Pancreas (tissue), 10 donors: ENCODE measurements at places on chromosomes 5 and 9. TPM values are rescaled to one million over a fixed set of nuclear protein-coding genes. Genes with fewer than 3 reads are reported as not detected.

- H3K4me3 ChIP-seq, result no peak overlapping the region
- DNase-seq, result no peak
- no peaks in the 10 kb centered on the region for H3K27me3 ChIP-seq
- no peak overlapping the region for H3K27ac ChIP-seq
- peaks cover 3% of the 10 kb centered on the region for H3K36me3 ChIP-seq
- no peaks in the 10 kb centered on the region for H3K4me1 ChIP-seq
Measured at GRCh38 chr9:97900103-97900737, 22.1 kb downstream of the TRMO start.

Gene SLC25A46
- 18.3 TPM for total RNA-seq

GRCh38 chr9:70639853-70640814 is 225.7 kb upstream of the KLF9 start:
- DNase-seq, result no peak
- no peak overlapping the region for H3K27ac ChIP-seq
- no peaks in the 10 kb centered on the region for H3K4me1 ChIP-seq
- no peak overlapping the region for H3K4me3 ChIP-seq
- H3K27me3 ChIP-seq, result no peaks in the 10 kb centered on the region

Gene NAIP
- 3.2 TPM for total RNA-seq

Gene TMEM174
- total RNA-seq, result not detected

- H3K27me3 ChIP-seq, result no peaks in the 10 kb centered on the region
- H3K27ac ChIP-seq, result no peak overlapping the region
- no peak for DNase-seq
- H3K36me3 ChIP-seq, result no peaks in the 10 kb centered on the region
Measured at GRCh38 chr9:100108559-100108958, 9.5 kb downstream of the INVS start.

Gene DIRAS2
- total RNA-seq, result 1.3 TPM

GRCh38 chr5:104178829-104179456 is 616.4 kb upstream of the NUDT12 start:
- H3K36me3 ChIP-seq, result no peaks in the 10 kb centered on the region
- no peaks in the 10 kb centered on the region for H3K27me3 ChIP-seq
- H3K27ac ChIP-seq, result no peak overlapping the region
- peak; percentile 23 for DNase-seq
- H3K4me3 ChIP-seq, result no peak overlapping the region
- no peaks in the 10 kb centered on the region for H3K4me1 ChIP-seq

DNA sequence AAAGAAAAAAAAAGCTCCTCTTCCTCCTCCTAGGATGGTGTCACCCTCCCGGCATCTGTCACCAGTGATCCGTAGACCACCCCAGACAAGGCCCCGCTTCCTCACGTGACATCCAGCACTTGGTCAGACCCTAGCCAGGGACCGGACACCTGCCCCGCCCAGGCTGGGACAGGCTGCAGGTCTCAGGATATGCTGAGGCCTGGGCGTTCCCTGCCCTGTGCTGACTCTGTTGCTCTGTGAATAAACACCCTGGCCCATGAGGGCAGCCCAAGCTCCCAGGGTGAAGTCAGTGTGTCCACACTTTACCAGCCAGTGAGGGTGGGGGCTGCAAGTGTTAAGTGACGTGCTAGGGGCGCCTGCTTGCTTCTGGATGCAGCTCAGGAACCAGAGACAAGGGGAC is 5.6 kb downstream of the EDF1 start:
- H3K4me1 ChIP-seq, result peaks cover 31% of the 10 kb centered on the region
- H3K27me3 ChIP-seq, result no peaks in the 10 kb centered on the region
- peaks cover 33% of the 10 kb centered on the region for H3K36me3 ChIP-seq

- DNase-seq, result no peak
- H3K4me3 ChIP-seq, result no peak overlapping the region
- H3K4me1 ChIP-seq, result no peaks in the 10 kb centered on the region
- H3K27ac ChIP-seq, result no peak overlapping the region
- peaks cover 12% of the 10 kb centered on the region for H3K36me3 ChIP-seq
Measured at GRCh38 chr5:1062761-1063568, 48.9 kb downstream of the SLC12A7 start.

DNA sequence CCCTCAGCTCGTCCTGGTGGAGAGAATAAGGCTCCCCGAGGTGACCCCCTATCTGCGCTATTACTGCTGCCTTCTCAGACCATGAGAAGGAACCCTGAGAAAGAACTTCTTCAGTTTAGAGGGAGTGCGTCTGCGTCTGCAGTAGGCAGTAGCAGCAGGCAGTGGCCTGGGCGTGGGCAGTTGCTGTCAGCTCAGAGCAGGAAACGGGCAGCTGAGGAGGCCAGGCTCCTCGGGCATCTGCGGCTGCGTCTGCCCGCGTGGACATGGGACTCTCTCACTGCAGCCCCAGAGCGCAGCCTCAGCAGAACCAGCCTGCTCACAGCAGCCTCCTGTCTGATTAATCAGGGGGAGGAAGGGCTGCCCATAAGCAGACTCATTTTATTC is 49.8 kb upstream of the FCN1 start:
- H3K27ac ChIP-seq, result no peak overlapping the region
- no peaks in the 10 kb centered on the region for H3K36me3 ChIP-seq
- H3K27me3 ChIP-seq, result no peaks in the 10 kb centered on the region

Gene SGTB
- total RNA-seq, result 3.2 TPM

Gene ISOC1
- total RNA-seq, result 9.1 TPM

- peaks cover 11% of the 10 kb centered on the region for H3K4me1 ChIP-seq
- no peak overlapping the region for H3K27ac ChIP-seq
- no peak for DNase-seq
- H3K36me3 ChIP-seq, result no peaks in the 10 kb centered on the region
Measured at GRCh38 chr9:38073882-38074281, 4.9 kb upstream of the SHB start.

Gene CSF1R
- 10.4 TPM for total RNA-seq

Gene ZNF354B
- total RNA-seq, result 4.4 TPM

GRCh38 chr5:133680830-133681565 is 68.7 kb upstream of the FSTL4 start:
- H3K27me3 ChIP-seq, result no peaks in the 10 kb centered on the region
- no peaks in the 10 kb centered on the region for H3K4me1 ChIP-seq
- H3K4me3 ChIP-seq, result no peak overlapping the region
- H3K27ac ChIP-seq, result no peak overlapping the region
- H3K36me3 ChIP-seq, result no peaks in the 10 kb centered on the region

DNA sequence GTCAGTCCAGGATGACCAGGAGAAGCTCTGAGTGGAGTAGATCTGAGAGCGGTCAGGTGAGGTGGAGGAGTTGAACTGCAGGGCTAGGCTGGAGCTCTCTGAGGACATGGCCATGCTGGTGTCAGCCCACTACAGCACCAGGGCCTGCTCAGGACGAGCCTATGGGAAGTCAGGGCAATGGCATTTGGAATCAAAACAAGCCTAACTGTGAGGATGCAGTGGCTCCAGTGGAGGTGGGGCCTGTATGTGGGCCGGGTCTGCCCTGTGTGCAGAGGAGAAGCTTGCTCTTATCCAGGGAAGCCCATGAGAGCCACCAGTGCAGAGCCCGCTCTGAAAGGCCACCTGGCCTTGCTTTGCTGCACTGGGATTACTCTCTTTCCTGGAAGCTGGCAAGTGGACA is 11.1 kb downstream of the CXCL14 start:
- H3K36me3 ChIP-seq, result no peaks in the 10 kb centered on the region
- no peak overlapping the region for H3K27ac ChIP-seq
- no peak overlapping the region for H3K4me3 ChIP-seq
- H3K27me3 ChIP-seq, result no peaks in the 10 kb centered on the region

GRCh38 chr5:14101922-14102321 is 41.2 kb upstream of the TRIO start:
- H3K36me3 ChIP-seq, result no peaks in the 10 kb centered on the region
- no peak overlapping the region for H3K4me3 ChIP-seq
- no peak overlapping the region for H3K27ac ChIP-seq
- H3K4me1 ChIP-seq, result no peaks in the 10 kb centered on the region
- H3K27me3 ChIP-seq, result no peaks in the 10 kb centered on the region

Gene FRMD3
- total RNA-seq, result 0.87 TPM

- H3K36me3 ChIP-seq, result no peaks in the 10 kb centered on the region
- H3K4me1 ChIP-seq, result no peaks in the 10 kb centered on the region
- H3K27ac ChIP-seq, result no peak overlapping the region
- no peak for DNase-seq
- no peak overlapping the region for H3K4me3 ChIP-seq
Measured at GRCh38 chr9:89822996-89823395, 218.2 kb downstream of the GADD45G start.

GRCh38 chr5:1801222-1801966 is at the start of gene NDUFS6:
TSS of gene NDUFS6 (plus strand) at chr5:1801407. CDS start at chr5:1801418, 11 bp downstream.
- no peaks in the 10 kb centered on the region for H3K27me3 ChIP-seq
- H3K36me3 ChIP-seq, result no peaks in the 10 kb centered on the region
- H3K4me1 ChIP-seq, result no peaks in the 10 kb centered on the region
- H3K4me3 ChIP-seq, result peak within 1 kb of the TSS; percentile 91
- DNase-seq, result peak; percentile 84

- DNase-seq, result no peak
- no peak overlapping the region for H3K4me3 ChIP-seq
- H3K27me3 ChIP-seq, result no peaks in the 10 kb centered on the region
- H3K36me3 ChIP-seq, result no peaks in the 10 kb centered on the region
Measured at GRCh38 chr9:69757996-69758675, 1.7 kb downstream of the PTAR1 start.

Gene IL33
- total RNA-seq, result 2.2 TPM

DNA sequence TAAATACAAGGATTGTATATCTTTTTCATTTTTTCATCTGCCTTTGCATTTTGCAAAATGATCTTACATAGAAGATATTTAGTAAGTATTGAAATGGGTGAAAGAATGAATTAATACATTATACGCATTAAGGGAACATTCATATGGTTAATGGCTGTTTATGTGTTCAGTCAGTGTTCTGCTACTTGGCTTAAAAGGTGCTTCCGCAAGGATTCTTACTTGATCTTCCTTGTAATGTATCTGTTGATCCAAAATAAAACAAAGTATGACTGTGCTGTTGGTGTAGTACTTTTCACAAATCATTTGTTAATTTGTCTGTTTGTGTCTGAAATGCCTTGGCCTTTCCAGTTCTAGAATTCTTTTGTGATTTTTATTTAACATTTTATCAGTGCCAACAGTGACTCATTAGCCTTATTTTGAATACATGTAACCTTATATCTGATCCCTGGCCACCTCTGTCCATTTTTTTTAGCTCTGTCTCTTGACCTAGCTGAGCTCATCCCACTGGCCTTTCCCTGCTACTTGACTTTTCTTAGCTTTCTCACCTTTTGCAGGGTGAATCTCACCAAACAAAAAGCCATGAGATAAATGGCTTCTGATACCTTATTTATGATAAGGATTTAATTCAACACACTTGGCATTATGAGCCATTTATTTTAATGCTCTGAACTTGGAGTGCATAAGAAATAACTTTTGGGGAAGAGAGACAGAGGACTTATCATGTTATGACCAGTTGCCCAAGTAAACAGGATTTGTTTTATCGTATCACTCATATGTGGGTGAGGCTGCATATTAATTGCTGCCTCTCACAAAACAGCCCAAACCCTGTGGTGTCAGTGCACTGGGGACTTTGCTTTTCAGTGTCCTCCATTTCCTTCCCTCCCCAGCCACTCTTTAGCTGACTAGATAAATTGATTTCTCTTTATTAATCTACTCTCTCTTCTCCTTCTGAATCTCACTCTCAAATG is 340.3 kb downstream of the KDM4C start:
- H3K4me1 ChIP-seq, result no peaks in the 10 kb centered on the region
- no peak overlapping the region for H3K4me3 ChIP-seq
- H3K36me3 ChIP-seq, result no peaks in the 10 kb centered on the region
- H3K27ac ChIP-seq, result no peak overlapping the region

Gene FOXD4L4
- not detected for total RNA-seq

DNA sequence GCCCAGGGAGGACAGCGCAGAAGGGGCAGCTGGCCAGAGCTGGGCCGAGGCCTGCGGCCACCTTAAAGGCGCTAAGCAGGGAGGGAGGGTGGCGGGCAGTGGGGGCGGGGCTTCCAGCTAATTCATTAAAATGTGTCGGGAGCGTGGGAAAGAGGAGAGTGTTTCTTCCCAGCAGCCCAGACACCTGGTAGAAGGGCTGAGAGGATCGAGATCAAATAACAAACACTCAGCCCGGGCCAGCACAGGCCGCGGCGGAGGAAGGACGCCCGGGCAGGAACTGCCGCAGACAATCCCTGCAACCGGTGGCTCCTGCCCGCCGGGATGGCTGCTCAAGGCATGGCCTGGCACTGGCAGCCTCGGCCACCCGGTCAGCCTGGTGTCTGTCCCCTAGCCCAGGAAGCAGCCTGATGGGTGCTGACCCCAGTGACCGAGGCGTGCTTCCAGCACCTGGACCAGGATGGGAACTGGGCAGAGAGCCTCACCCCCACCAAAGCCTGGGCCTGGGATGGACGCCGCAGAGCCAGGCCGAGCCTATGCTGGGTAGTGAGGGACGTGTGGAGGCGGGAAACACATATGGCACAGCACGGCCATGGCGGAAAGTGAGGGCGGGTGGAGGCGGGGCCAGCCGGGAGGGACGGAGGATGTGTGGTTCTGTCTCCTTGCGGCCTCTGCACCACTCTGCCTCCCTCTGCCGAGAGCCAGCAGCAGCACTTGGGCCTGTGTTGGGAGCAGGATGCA is 3.2 kb upstream of the NRARP start:
- H3K36me3 ChIP-seq, result no peaks in the 10 kb centered on the region
- no peaks in the 10 kb centered on the region for H3K27me3 ChIP-seq
- peak overlapping the region; percentile 62 for H3K4me3 ChIP-seq
- peak overlapping the region; percentile 94 for H3K27ac ChIP-seq
- H3K4me1 ChIP-seq, result peaks cover 47% of the 10 kb centered on the region

DNA sequence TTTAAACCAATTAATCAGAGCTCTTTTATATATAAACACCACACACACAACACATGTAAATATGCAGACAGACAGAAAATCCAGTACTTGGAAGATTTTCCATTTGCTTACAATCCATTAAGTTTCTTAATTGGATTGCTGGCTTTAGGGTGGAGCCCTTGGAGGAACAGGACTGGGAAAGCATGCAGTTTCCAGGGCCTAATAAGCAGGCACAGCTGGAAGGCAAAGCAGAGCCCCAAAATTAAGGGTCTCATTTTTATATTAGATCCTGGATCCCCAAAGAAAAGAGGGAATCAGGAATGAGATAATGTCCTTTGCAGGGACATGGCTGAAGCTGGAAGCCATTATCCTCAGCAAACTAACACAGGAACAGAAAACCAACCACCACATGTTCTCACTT is 13.1 kb upstream of the SMC2 start:
- no peak overlapping the region for H3K4me3 ChIP-seq
- H3K4me1 ChIP-seq, result no peaks in the 10 kb centered on the region
- no peak for DNase-seq
- H3K27ac ChIP-seq, result no peak overlapping the region

DNA sequence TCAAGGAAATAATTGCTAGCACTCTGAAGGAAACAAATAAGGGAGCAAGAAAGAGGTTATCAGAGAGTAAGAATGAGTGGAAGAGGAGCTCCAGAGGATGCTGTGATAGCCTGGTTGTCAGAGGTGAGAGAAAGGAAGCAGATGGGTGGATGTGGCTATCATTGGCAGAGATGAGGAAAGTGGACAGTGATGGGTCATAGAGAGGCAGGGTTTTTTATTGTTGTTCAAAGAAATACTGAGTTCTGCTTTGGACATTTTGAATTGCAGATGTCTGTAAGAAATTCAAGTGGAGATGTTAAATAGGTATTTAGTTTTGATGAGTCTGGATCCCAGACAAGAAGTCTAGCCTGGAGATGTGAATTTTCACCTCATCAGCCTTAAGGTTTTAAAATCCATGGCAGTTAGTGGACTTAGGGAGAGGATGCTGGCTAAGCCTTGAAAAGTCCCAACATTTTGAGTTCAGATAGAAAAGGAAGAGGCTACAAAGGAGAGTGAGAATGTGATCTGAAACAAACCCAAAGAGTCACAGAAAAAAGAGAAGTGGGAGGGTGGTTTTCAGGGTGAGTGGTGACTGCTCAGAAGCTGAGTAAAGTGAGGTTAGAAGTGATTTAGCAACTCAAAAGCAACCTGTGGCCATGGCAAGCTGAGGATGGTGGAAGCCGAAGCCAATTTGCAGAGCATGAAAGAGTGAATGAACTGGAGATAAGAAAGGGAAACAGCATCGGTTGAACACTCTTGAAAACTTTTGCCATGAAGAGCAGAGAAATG is 50.4 kb downstream of the PPIC start:
- no peaks in the 10 kb centered on the region for H3K36me3 ChIP-seq
- no peaks in the 10 kb centered on the region for H3K4me1 ChIP-seq
- no peaks in the 10 kb centered on the region for H3K27me3 ChIP-seq
- H3K4me3 ChIP-seq, result no peak overlapping the region
- no peak for DNase-seq
- no peak overlapping the region for H3K27ac ChIP-seq
